Left forelimb (tissue), 1 donor: ENCODE measurements at places on chromosomes 2 and 18.

DNA sequence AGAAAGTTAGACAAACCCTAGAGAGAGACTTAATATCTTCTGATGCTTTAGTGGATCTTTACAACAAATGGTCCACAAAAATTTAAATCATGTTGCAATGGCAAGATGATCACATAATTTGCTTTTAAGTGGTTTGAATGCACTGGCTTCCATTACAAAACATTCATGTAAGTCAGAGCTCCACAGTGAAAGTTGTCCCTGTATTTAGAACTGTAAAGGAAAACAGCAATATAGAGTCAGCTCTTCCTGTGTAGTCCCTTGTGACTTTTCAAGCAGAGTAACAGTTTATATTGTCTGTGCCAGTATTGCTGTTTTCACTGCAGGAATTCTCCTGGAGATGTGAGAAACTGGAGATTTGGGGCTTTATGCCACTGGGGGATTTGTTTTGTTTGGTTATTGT is 77.7 kb downstream of the MEIS1 start:
- no peak for DNase-seq

- no peak for DNase-seq
Measured at GRCh38 chr2:63778391-63778790, 63.3 kb upstream of the UGP2 start.

DNA sequence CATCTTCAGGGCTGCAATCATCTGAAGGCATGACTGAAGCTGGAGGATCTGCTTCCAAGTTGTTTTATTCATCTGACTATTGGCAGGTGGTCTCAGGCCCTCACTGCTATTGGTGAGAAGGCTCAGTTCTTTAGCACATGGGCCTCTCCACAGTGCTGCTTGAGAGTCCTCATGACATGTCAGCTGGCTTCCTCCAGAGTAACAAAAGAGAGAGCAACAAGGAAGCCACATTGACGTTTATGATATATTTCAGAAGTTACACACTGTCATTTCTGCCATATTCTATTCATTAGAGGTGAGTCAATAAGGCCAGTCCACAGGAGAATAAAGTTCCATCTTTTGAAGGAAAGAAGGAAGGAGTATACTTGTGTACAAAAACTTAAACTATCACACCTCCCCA is 7.9 kb upstream of the SIGLEC15 start:
- no peak for DNase-seq

GRCh38 chr2:117763804-117764203 is 50.7 kb upstream of the DDX18 start:
- DNase-seq, result no peak

DNA sequence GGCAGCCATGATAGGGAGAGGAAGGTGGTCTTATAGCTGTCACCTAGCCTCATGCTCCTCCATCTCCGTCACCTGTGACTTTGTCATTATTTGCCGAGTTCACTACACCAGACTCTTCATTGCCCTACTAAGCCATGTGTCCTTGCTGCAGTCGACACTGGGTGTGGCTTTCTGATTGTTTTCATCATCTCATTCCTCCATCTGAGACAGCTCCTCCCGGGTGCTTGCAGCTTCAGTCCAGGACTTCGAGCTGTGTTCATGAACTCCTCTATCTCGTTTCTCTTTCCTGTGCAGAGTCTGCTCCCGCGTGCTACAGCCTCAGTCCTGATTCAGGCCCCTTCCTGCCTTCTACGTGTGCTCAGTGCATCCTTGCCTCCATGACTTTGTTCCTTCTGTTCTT is 295.1 kb upstream of the TNP1 start:
- DNase-seq, result no peak

- no peak for DNase-seq
Measured at GRCh38 chr2:14288016-14288415, 344.5 kb upstream of the LRATD1 start.

DNA sequence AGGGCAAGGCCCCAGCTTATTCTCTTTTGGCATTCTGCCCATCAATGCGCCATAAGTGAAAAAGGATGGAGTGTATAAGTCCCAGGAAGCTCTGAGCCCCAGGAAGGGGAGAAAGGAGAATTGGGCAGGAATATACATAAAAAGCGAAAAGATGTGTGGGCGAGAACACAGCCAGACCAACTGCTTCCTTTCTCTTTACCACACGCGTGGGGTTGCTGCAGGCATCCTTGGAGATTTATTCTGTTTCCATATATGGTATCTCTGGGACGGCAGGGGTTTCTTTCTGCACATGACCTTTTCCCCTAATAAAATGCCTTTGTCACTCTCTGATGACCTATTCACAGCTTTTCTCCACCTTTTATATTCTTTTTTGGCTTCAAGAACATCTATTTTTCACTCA is 440.5 kb downstream of the NBAS start:
- DNase-seq, result no peak

DNA sequence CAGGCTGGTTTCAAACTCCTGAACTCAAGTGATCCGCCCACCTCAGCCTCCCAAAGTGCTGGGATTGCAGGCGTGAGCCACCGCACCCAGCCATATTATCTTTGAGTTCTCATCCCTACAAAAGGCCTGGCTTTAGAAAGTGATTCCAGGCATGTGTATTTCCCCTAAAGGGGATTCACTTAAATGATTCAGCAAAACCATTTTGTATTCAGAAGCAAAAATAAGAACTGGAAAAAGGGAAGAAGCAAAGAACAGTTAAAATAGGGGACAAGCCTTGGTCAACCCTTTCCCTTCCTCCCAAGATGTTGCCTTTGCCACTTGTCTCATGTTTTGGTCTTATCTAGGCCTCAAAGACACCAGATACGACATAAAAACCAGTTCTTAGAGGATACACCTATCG is 10.5 kb downstream of the TM4SF20 start:
- DNase-seq, result no peak

- no peak for DNase-seq
Measured at GRCh38 chr2:151974988-151975387, 123.9 kb downstream of the CACNB4 start.

DNA sequence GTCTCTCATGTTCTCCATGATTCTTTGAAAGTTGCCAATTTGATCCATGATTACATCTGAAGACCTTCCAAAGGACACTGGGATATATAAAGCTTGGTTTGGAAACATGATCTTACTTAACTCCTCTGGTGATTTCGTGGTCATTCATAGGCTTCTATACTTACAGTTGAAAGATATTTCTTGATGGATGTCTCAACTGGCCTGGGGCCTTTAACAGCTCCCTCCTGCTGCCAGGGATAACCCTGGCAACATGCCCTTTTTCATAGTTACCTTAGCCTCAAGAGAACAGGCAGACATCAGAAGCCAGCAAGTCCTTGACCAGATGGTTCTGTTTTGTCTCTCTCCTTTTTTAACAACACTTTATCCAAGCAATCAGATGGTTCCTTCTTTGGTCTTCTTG is 23.5 kb upstream of the MFF start:
- DNase-seq, result no peak

DNA sequence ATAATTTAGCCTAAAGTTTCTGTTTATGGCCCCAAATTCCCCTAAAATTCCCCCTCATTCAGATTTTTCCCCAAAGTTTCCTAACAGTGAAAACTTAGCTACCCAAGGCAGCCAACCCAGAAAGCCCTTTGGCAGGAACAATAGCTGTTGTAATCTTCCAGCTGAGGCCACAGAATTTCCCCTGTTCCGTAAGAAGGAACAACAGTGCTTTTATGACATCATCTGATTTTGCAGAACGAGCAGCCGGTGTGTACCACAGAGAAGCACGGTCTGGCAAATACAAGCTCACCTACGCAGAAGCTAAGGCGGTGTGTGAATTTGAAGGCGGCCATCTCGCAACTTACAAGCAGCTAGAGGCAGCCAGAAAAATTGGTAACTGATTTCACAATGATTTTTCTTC is 6.3 kb downstream of the TNFAIP6 start:
- no peak for DNase-seq

GRCh38 chr2:229874647-229875046 is 47.2 kb downstream of the TRIP12 start:
- no peak for DNase-seq

DNA sequence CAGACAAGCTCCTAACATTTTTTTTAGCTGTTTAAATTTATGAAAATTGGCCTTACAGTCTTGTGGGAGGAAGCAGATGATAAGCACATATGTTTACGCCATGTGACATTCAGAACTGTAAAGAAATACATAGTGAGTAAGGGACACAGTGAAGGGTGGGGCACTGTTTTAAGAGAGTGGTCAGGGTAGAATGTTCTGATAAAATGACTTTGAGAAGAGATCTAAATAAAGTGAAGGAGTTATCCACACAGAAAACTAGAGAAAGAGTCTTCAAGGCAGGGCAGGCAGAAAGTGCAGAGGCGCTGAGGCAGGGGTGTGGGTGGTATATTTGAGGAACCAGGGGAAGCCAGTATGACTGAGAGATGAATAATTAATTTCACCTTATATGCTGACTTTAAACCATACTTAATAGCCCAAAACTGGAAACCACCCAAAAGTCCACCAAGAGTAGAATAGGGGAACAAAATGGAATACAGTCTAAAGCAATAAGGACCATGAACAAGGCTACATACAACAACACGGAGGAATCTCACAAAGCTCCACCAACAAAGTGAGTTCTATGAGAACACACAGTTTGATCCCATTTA is 8.6 kb downstream of the MREG start:
- DNase-seq, result no peak

GRCh38 chr2:16664052-16664731 is 1.4 kb downstream of the CYRIA start:
- DNase-seq, result no peak

GRCh38 chr2:114769110-114769509 is 326.7 kb downstream of the DPP10 start:
- no peak for DNase-seq

GRCh38 chr2:174575124-174575776 is 22.4 kb downstream of the WIPF1 start:
- no peak for DNase-seq
